Activated CD8-positive, alpha-beta T cell treated with anti-CD3 and anti-CD28 coated beads, Interleukin-2, amount 10 ng/mL, durations not matched to agents 7 days and 5 days (primary cell): ENCODE measurements at places on chromosomes 6 and 20. TPM values are rescaled to one million over a fixed set of nuclear protein-coding genes. Genes with fewer than 3 reads are reported as not detected.

Gene HSPA12B
- total RNA-seq = not detected

Gene HTR1B
- total RNA-seq = not detected

Gene SNAP25
- total RNA-seq = not detected

Gene MTFR2
- total RNA-seq = 27.2 TPM

Gene FKBP1A
- total RNA-seq = 291 TPM

Gene EEF1A1
- 7,486 TPM for total RNA-seq

Gene PGC
- total RNA-seq = not detected

Gene CAGE1
- total RNA-seq = 0.18 TPM

Gene UBD
- total RNA-seq = not detected

Gene LKAAEAR1
- 0.34 TPM for total RNA-seq

GRCh38 chr6:96907498-96907897 is 9.8 kb upstream of the NDUFAF4 start:
- DNase-seq = peak; percentile 35

- no peak for DNase-seq
Observed at GRCh38 chr6:42372699-42373098, 79.0 kb downstream of the TRERF1 start.

GRCh38 chr20:34815636-34816035 is 9.8 kb downstream of the NCOA6 start:
- no peak for DNase-seq

GRCh38 chr6:53524455-53524815 is 20.5 kb downstream of the GCLC start:
- DNase-seq = no peak

DNA sequence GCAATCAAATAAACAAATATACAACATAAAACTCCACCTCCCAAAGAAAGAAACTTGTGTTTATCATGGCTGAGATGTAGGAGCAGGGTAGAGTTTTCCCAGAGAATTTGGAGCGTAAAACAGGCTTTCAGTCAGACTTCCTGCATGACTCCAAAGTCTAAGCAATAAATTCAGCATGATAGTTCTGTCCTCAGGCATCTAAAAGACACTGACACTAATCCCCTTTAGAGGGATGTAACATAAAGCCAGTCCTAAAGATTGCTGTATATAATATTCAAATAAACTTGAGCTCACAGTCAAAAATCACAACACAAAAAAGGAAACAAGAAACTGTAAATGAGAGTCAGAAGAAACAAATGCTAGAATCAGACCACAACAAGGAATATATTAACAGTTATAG is 234.4 kb downstream of the CENPW start:
- no peak for DNase-seq

DNA sequence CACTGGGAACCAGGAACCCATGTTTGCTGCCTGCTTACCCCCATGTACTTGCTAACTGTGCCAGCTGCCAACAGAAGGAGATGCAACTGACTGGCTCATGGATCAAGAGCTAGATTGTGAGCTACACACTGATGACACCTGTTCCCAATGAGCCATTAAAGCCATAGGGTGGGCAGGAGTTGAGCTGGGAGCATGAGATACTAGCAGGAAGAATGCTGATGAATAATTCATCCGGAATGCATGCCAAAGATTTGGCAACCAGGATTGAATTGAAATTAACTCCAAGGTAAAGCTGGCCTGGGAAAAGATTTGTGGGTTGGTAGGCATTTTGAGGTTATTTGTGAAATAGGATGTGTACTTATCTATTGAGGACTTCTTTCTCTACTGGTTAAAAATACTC is 631.1 kb downstream of the KIF16B start:
- no peak for DNase-seq

GRCh38 chr6:44797746-44798145 is 410.2 kb downstream of the CDC5L start:
- no peak for DNase-seq

DNA sequence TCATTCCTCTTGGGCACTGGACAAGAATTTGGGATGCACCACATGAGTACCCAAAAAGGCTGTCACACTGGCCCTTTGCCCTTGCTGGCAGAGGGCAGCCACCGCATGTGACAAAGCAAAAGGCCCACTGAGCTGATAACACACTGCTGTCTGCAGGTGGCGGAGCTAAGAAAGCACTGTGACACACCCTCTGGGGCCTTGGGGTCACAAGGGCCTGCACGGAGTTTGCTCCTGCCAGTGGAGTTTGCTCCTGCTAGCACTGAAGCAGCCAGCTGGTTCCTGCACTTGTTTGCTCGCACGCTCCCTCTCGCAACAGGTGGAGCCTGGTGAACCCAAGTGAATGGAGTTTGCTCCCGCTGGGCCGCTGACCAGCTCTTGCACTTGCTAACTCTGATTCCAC is 132.6 kb downstream of the LCA5 start:
- no peak for DNase-seq

- DNase-seq = no peak
Observed at GRCh38 chr20:9025643-9026042, 43.2 kb upstream of the PLCB4 start.

DNA sequence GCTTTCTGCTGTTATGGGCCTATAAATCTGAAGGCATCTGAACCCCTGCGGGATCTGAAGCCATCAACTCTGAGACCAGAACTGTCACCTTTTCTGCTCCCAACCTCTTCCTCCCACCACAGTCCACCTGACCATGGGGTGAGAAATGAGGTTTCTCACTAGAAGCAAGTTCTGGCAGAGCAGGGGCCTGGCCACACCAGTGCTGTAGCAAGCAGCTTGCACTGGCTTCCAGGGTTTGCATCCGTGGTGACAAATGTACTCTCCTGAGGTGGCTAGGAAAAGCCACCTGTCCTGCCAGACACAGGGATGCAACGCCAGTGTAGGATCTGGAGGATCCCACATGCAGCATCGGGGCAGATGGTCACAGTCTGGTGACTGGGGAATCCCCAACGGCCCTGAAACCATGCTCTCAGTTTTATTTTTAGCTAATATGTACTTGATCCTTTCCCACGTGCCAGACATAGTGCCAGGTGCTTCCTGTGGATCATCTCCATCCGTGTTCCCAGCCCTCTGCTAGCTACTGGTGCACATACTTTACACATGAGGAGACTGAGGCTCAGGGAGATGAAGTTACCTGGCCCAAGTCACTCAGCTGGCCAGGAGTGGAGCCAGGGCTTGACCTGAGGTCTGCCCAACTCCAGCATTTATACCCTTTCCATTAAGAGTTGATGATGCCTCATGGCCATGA is 122.1 kb upstream of the SPACA1 start:
- peak; percentile 30 for DNase-seq

GRCh38 chr6:144075875-144076274 is 19.5 kb downstream of the SF3B5 start:
- no peak for DNase-seq

DNA sequence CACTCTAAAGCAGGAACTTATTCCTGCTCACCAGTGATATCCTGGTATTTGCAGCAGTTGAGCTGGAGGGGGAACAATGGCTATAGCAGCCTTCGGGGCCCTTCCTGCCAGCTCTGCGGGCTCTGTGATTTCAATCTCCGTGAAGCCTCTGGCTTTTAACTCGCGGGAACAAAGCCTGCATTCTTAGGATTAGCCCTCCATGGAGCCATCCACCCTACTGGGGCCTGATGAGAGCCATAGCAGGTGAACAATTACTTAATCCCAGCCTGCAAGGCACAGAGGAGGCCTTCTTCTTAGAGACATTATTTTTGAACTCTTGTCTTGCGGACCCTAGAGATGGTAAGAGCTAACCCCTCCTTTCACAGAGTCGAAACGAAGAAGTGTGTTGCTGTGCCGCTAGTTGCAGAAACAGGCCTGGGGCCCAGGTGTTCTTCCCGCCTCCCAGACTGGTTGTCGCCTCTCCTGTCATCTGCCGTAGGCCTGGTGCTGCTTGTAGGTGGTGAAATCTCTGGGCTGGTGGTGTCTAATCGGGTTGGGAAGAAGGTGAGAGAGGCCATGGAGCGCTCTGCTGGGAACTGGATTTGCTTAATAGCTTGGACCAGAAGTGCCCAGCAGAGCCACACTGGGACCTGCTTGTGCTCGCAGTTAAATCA is 9.7 kb downstream of the GHRH start:
- no peak for DNase-seq

DNA sequence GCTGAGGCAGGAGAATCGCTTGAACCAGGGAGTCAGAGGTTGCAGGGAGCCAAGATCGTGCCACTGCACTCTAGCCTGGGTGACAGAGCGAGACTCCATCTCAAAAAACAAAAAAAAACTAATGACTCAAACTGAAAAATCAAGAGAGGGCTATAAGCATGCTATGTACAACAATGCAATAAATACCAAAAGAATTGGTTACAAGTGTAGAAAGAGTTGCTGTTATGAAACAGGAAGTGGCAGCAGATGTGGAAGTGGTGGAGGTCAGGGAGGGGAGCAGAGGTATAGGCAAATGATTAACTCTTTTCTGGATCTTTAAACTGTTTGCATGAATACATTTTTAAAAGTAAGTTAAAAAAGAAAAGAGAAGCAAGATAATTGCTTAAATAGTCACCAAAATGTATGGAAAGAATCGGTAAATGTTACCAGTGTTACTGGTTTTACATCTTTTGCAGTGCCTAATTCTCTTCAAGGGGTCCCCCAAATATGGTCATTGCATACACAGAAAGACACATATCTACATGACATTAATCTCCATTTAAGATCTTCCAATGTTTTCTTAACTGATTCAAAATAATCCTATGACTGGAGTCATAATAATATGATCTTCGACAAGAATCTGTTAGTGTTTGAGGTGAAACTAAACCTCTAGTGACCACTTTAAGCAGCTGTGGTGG is 15.0 kb downstream of the CALHM6 start:
- DNase-seq = peak; percentile 80

GRCh38 chr6:121439475-121439874 is 4.0 kb downstream of the GJA1 start:
- DNase-seq = no peak

DNA sequence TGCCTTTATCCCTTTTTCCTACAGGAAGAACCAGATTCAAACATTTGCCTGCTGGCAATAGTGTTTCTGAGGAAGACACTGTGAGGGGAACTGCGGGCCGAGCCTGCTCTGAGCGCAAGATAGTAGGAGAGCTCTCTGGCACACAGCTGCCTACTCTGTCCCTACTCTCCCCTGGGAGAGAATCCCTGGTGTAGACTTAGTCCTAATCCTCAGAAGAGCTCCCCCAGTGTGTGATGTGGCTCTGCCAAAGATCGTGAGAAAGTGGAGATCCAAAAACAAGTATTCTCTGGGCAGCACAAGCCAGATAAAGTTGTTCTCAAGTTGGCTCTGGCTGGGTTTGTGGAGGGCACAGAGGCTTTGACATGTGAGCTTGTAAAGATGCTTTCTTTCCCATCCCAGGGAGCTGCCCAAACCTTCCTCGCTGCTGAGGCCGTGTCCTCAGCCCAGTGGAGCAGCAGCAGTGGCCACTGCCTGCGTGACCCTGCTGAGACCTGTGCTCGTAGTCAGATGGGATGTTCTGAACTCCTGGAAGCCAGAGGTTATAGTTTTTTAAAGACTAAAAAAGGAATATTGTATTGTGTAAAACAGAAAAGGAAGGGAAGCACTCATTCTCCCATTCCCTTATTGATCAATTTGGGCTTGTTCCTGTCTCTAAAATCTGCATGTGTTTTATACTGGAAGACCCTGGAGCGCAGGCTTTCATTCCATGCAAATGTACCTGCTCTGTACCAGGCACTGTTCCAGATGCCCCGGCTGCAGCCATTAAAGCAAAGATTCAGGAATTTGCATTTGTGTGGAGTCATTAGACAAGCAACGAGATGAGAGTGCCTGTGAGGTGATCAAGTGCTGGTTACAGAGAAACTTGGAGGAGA is 30.7 kb downstream of the PNLDC1 start:
- DNase-seq = no peak

- no peak for DNase-seq
Observed at GRCh38 chr6:46215213-46215612, 44.4 kb upstream of the ENPP5 start.

GRCh38 chr6:46655803-46656202 is 3.0 kb downstream of the SLC25A27 start:
- no peak for DNase-seq

- no peak for DNase-seq
Observed at GRCh38 chr6:168397012-168397411, 44.0 kb upstream of the SMOC2 start.

- DNase-seq = no peak
Observed at GRCh38 chr20:14865731-14866130, 528.3 kb upstream of the FLRT3 start.

DNA sequence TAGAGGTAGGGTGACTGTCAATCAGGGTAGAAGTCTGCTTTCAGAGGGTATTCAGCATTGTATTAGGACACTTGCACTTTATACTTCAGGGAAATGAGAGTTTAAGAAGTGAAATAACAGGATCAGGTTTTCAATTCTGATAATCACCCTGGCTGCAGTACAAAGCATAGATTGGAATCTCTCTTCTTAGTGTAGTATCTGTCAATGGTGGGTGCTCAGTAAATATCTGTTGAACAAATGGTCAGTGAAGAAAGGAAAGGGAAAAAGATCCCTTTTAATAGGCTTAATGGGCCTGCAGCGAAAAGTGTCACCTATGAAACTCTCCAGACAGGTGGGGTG is 18.7 kb downstream of the TUBB2B start:
- DNase-seq = no peak

DNA sequence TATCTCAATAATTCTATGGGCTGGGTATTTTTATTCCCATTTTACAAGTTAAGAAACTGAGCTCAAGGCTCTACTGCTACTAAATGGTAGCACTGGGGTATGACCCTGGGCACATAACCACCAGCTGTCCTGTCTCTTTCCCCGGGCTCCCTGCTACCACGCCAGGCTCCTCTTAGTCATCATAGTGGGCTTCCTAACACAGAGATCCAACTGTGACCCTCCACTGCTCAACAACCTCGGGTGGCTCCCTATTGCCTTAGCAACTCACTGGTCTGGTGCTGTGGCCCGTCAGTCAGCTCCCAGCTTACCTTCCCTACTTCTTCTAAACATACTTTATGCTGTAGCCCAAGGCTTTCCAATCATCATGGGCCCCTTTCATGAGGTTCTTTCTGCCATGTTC is 4.5 kb downstream of the KIAA1755 start:
- no peak for DNase-seq

GRCh38 chr20:60224914-60225313 is 266.7 kb downstream of the CDH26 start:
- DNase-seq = peak; percentile 34

DNA sequence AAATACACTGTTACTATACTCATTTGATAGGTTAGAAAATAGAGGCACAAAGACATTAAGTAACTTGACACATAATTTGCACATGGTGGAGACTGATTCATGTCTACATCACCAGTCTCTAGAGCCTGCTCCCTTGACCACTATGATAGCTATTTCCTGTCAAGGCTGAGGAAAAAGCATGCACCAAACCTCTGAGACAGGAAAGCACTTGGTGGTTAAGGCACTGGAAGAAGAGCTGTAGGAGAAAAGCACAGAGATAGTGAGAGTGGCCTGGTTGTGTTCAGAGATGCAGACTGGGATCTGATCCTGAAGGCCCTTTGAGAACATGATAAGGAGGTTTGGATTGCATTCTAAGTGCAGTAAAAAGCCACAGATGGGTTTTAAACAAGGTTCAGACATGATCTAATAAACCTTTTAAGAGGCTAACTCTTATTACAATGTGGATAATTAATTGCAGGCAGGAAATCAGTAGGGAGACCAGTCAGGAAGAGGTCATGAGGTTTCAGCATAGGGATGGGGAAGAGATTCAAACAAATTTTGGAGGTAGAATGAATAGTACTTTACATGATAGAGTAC is 168.9 kb downstream of the PHF3 start:
- no peak for DNase-seq

- DNase-seq = no peak
Observed at GRCh38 chr6:40903456-40903855, 135.6 kb downstream of the UNC5CL start.

GRCh38 chr6:28709478-28710349 is 184.0 kb downstream of the GPX5 start:
- DNase-seq = no peak

- peak; percentile 27 for DNase-seq
Observed at GRCh38 chr6:45584127-45584526, 206.4 kb upstream of the SUPT3H start.
